ENCODE measurements at places on chromosomes 5 and 9.

GRCh38 chr9:72839085-72839484, 113.8 kb downstream of the ALDH1A1 start:
- DNase-seq, result no peak

DNA sequence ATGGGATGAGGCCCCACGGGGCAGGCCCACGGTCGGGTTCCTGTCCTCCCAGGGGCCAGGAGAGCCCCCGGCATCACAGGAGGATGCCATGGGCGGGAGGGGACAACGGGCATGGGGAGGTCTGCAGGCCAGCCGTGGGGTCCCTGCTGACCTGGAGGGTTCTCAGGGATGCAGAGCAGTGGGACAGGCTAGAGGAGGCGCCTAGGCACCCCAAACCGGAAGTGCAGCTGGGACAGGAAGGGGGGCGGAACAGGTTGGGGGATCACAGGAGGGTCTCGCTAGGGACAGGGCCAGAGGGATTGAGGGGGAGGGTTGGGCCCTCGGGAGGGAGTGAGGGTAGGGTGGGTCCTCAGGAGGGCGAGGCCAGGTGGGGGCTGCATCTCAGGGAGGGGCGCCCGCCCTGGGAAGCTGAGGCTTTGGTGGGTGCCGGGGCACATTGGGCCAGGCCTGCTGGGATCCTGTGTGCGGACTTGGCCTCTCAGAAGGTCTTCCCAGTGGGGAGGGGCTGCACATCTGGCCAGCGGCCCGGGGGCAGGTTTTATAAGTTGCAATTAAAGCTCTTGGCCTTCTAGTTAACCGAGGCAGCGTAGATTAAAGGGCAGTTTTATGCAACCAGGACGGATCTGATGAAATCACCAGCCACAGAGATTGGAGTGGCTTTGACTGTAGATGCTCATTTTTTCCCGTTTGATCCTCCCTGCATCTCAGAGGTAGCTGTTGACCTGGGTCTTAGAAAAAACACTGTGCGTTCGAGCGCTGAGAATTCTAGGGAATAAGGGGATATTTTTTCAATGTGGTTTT, 20.1 kb downstream of the NKD2 start:
- DNase-seq, result no peak

DNA sequence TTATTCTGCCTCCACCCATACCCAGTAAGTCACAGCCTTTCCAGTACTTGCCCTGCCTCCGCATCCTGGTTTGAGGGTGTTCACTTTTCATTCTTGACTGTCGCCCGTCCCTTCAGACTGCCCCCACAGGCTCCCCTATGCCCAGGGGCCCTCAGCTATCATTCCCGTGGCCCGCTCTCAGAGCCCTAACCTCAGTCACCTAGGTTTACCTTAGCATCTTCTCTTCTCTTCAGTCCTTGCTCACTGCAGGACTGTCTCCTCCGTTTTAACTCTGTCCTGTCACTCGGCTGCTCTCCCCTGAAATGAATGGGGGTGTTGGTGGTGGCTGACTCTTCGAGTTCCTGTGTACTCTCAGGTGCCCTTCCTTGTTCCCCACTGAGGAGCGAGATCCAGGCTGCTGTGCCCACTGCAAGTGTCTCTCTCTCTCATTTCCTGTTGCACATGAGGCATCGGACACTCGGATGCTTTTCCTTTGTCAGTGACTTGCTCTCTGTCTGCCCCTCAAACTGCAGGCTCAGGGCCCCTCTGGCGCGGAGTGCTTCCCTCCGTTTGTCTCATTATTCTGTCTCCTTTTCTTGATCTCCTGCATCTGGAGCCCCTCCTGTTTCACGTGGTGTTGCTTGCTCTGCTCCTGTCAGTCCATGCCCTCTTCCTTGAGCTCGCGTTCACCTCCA, 89.8 kb downstream of the CACNA1B start:
- no peak for DNase-seq

DNA sequence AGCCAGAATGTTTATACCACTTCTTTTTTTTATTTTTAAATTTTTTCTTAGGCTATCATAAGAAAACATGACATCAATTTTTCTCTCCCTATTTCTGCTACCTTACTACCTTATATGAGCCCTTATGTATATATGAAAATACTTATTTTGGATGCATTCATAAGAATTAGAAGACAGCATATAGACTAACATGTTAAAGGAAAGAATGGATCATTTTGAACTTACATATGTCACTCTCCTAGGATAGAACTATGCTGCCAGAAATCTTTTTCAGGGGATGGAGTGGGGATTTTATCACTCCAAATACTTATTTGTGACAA, 51.8 kb downstream of the SNX24 start:
- no peak for DNase-seq

- DNase-seq, result no peak
Observed at GRCh38 chr9:36560771-36561170, 11.9 kb upstream of the MELK start.

DNA sequence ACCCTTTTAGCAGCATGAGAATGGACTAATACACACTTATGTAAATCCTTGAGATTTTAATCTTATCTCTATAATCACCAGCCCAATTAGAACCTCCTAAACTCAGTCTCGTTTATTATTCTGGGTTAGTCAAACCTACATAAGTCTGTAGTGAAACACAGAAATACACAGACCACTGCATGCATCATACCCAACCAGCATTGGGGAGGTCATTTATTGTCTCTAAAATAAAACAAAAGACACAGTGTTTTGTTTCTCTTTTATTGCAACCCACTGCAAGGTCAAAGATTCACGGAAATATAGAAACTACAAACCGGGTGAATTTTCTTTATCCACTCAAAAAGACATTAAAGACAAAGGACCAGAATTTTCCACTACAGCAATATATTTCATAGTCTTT, 188.1 kb upstream of the EFNA5 start:
- no peak for DNase-seq

DNA sequence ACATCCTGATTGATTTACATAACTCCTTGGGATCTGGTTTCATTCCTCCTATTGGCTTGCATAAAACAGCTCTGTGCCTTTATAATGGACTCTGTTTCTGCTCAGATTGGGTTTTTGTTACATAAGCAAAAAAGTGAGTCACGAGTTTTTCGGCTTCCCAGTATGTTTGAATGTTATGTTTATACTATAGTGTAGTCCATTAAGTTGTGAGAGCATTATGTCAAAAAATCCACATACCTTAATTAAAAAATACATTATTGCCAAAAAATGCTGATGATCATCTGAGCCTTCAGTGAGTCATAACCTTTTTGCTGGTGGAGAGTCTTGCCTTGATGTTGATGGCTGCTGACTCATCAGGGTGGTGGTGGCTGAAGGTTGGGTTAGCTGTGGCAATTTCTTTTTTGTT, 144.6 kb downstream of the CCDC171 start:
- DNase-seq, result no peak

DNA sequence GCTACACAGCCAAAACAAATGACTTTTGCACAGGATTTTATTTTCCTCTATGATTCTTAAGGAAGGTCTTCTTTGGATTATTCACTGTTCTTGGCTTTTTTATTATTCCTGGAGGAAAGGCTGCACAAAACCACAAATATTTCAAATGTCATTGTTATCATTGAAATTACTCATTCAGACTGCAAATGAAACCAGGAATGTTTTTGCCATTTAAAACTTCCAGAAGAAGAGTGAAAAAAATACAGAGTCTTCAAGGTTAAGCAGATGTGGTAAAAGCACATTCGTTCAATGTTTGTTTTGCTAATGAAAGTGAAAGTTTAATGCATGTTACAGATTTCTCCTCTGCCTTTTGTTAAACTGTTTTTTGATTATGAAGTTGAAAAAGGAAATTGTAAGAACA, 238.2 kb downstream of the TLE4 start:
- DNase-seq, result no peak

DNA sequence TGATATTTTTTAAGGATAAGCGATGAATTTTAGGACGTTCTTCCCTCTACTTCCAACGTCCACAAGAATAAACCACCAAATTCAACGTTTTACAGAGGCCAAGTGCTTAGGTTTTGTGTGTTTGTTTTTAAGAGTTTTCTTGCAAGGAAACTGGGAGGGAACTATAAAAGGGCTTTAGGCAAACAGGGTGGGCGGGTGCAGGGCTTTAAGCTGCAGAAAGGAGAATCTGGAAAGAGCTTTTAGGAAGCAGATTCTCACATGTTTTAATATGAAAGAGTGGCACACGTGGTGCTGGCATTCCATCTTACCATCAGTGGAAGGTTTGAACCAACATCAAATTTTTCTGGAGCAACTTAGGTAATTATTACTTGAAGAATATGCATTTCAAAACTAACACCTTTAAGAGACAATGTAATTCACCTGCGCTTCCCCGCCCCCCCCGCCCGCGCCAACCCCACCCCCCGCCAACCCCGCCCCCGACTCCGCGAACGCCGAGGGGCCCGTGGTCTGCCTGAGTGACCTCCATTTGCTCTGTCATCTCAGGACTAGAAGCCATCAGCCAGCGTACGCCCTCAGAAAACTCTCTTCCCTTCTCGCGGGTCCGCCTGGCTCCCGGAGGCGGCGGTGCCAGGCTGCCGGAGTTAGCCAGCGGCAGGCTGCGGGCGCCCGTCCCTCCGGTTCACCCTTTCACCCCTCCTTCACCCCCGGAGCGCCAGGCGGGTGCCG, 911 bp upstream of the PIK3R1 start:
- DNase-seq, result no peak

- DNase-seq, result no peak
Observed at GRCh38 chr9:126915281-126915816, 767 bp downstream of the RALGPS1 start.

GRCh38 chr9:128215491-128216409, 12.6 kb downstream of the DNM1 start:
- DNase-seq, result no peak

DNA sequence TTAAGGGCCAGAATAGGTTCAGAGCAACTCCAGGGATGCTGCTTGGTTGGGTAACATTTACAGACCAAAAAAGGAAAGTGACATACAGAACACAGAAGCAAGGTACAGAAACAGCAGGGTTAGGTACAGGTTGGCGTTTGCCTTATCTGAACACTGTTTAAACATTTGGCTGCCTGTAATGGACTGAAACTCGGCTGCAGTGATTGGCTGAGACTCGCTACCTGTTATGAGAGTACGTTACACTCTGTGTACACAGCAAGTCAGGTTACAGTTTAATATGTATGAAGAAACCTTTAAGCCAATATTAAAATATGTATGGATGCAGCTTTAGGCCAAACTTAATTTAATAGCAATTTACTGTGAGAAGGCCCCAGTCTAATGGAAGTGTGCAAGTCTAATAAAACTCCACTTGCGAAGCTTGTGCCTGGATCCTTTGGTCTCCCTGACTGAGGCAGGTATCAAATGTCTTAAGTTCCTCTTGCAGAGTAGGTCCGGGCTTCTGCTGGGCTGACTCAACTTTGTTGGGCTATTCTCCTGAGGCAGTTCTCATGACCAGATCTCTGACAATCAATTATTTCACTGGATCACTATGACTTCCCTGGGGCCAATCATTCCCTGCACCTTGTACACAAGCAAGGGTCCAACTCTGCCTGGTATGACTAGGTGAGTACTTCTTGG, 204.9 kb downstream of the ZNF462 start:
- no peak for DNase-seq

DNA sequence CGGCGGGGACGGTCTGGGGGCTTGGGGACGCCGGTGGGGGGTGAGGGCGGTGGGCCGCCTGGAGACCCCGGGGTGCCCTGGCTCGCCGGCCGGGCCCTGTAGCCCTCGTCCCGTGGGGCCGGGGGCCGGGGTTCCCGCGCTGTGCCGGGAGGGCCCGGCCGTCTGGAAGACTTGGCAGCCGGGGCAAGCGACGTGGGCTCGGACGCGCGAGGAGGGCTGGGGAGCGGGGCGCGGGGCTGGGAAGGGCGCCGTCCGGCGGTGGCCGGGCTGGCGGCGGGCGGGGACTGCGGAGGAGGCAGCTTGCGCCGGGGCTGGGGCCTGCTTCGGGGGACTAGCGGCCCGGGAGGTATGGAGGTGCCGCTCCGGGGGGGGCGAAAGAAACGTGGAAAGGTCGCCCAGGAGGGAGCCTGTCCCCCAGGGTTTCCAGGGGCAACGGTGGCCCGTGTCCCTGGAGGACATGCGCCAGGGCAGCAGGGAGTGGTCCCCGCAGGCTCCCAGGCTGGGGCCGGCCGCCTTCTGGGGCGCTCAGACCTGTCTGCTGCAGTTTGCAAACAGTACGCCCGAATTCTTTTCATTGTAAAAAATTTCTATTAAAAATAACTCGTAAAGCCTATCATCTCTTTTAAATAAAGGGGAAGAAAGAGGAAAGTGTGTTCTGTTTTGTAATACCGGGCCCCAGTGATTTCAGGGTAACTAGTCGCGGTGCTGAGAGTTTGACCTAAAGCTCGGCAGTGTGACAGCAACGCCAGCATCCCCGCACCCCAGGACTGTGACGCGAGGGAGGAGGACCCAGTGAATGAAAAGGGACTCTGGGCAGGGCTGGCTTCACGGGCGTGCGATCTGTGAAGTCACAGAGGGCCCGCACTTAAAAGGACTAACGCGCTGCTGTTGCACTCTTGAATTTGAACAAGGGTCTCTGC, 752 bp upstream of the ANKH start:
- DNase-seq, result no peak

GRCh38 chr5:169641253-169641652, 4.2 kb downstream of the DOCK2 start:
- DNase-seq, result no peak

GRCh38 chr5:150358261-150359095, 981 bp downstream of the TCOF1 start:
- no peak for DNase-seq

- no peak for DNase-seq
Observed at GRCh38 chr5:67363180-67363709, 166.6 kb upstream of the CD180 start.

DNA sequence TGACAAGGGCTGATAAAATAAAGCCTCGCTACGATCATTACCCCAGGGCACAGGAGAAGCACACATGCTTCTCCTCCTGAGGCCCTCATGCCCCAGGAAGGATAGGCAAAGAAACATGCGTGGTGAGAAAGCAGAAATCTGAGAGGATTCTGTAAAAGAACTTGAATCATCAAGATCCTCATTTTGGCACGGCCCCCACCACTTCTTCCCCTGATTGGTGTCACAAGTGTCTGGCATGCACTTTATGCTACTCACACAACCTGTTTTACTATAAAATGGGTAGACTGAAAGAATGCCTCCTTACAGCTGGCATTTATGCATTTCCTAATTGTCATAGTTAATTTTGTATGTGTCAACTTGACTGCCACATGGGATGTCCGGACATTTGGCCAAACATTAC, 32.1 kb downstream of the PCA3 start:
- DNase-seq, result no peak

GRCh38 chr9:71509054-71509453, 259.3 kb downstream of the CEMIP2 start:
- DNase-seq, result no peak

DNA sequence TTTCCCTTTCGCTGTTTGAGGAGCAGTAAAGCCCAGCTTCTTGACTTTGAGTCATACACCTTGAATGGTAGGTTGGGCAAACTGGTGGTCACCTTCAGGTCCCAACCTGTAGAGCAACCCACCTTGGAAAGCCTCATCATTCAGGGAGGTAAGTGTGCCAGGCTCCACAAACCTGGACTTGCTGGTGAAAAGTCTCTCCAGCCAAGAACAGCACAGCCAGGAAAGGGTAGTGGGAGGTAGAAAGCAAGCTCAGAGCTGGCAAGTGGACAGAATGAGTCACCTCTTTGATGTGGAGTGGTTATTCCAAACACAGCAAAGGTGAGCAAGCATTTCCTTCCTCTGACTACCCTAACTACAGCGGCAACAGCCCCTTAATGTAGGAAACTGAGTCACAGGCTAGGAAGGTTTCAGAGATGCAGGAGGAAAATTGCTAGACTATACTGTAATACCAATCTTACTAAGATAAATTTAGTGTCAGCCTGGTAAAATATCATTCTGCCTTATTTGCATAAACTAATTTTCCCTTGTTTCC, 117.5 kb upstream of the MTAP start:
- DNase-seq, result no peak
